ENCODE measurements at places on chromosomes 4 and X. TPM values are rescaled to one million over a fixed set of nuclear protein-coding genes. Genes with fewer than 3 reads are reported as not detected.

TEX13C gene
- total RNA-seq = not detected

ZNF711 gene
- 2.2 TPM for total RNA-seq

CISD2 gene
- total RNA-seq = 5.6 TPM

CT45A1 gene
- total RNA-seq = not detected

PITX2 gene
- 4.8 TPM for total RNA-seq

TKTL2 gene
- not detected for total RNA-seq

SOX3 gene
- not detected for total RNA-seq

- H3K4me1 ChIP-seq = no peaks in the 10 kb centered on the region
- no peak overlapping the region for H3K4me3 ChIP-seq
- no peak overlapping the region for H3K27ac ChIP-seq
Observed at GRCh38 chr4:51932261-51932660, 87.9 kb downstream of the LRRC66 start.

DNA sequence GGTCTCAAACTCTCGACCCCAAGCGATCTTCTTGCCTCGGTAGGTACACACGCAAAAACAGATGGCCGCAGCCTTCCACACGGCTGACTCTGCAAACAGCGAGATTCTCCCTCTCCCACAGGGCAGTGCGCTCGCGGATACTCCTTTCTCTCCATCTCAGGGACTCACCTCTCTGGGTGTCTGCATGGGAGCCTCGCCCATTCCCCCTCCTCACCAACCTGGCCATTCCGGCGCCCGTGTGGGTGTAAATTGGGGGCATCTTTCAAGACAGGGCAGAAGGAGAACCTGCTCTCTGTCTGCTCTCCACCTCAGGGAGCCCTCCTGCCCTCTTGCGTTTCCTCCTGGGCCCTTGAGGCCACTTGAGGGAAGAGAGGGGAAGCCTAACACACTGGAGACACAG is 4.4 kb downstream of the CTAG2 start:
- H3K4me3 ChIP-seq = no peak overlapping the region
- H3K27ac ChIP-seq = no peak overlapping the region
- no peaks in the 10 kb centered on the region for H3K4me1 ChIP-seq
- H3K36me3 ChIP-seq = no peaks in the 10 kb centered on the region
- H3K27me3 ChIP-seq = no peaks in the 10 kb centered on the region

DNA sequence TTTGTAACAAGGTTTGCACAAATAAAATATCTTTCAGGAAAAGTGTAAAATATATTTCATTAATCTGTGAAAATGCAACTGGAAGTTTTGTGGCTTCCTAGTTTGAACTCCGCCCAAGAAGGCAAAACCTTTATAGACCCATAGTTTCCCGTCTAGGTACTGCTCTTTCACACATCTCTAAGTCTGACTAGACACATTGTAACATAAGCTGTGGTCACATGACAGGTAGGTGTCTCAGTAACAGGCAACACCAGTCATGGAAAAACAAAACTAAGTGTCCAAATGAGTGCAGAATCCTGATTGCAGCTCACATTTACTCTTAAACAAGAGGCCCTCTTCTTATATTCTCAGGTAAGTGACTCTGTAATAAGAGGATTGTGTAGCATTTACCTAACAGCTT is 55.6 kb downstream of the SNCA start:
- H3K36me3 ChIP-seq = no peaks in the 10 kb centered on the region
- H3K27me3 ChIP-seq = no peaks in the 10 kb centered on the region
- no peaks in the 10 kb centered on the region for H3K4me1 ChIP-seq
- no peak overlapping the region for H3K27ac ChIP-seq
- no peak overlapping the region for H3K4me3 ChIP-seq
- DNase-seq = no peak

GRCh38 chr4:148978301-148978700 is 536.1 kb upstream of the NR3C2 start:
- H3K36me3 ChIP-seq = no peaks in the 10 kb centered on the region
- peaks cover 11% of the 10 kb centered on the region for H3K4me1 ChIP-seq
- no peak overlapping the region for H3K27ac ChIP-seq
- DNase-seq = no peak

GRCh38 chr4:183532821-183533220 is 28.0 kb downstream of the ING2 start:
- H3K27me3 ChIP-seq = peaks cover 28% of the 10 kb centered on the region
- no peak overlapping the region for H3K27ac ChIP-seq
- H3K36me3 ChIP-seq = no peaks in the 10 kb centered on the region

GRCh38 chrX:10854594-10854993 is 234.2 kb upstream of the MID1 start:
- no peaks in the 10 kb centered on the region for H3K27me3 ChIP-seq
- no peaks in the 10 kb centered on the region for H3K36me3 ChIP-seq
- H3K4me1 ChIP-seq = no peaks in the 10 kb centered on the region
- no peak overlapping the region for H3K27ac ChIP-seq
- DNase-seq = no peak

- no peaks in the 10 kb centered on the region for H3K4me1 ChIP-seq
- H3K27ac ChIP-seq = no peak overlapping the region
- H3K4me3 ChIP-seq = no peak overlapping the region
Observed at GRCh38 chr4:83605210-83605609, 69.3 kb downstream of the GPAT3 start.

DNA sequence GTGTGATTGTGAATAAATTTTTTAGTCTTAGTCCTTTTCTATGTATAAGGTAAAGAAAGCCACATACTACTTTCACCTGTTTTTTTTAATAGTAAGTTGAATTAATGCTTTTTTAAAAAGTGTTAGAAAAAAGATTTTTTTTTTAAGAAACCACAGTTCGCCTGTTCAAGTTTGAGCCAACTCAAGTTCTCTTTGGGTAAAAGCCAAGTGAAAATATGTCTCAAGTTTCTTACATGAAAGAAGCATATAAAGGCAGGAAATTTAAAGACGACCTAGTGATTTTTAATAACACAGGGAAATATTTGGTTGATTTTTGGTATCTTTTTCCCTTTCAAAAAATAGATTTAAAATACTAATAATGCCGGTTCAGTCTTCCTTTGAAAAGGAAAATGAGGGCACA is 369.9 kb upstream of the NR3C2 start:
- no peak overlapping the region for H3K27ac ChIP-seq
- no peaks in the 10 kb centered on the region for H3K27me3 ChIP-seq
- no peak for DNase-seq

DNA sequence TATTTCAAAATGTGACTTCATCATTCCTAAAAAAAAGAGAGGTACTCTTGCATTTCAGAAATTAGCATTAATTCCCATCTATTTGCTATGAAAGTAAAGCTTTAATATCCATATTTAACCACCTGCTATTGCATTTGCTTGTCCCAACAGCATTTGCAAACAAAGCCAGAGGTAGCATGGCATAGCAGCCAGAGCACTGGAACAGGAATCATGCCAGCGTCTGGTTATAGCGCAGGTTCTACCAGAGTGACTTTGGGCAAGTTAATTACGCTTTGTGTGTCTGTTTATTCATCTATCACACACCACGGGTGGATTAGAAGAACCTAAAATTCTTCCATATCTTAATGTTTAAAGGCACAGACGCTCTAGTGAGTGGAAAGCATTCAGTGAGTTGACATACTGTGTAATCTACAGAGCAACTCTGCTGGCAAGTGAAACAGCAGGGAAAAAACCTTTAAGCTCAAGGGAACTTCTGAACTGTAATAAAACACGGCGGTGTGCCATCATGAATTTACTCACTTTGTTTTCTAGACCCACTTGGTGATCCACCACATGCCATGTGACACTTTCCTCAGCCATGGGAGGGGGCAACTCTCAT is 76.6 kb upstream of the QRFPR start:
- H3K27ac ChIP-seq = no peak overlapping the region
- DNase-seq = no peak
- no peaks in the 10 kb centered on the region for H3K4me1 ChIP-seq

DNA sequence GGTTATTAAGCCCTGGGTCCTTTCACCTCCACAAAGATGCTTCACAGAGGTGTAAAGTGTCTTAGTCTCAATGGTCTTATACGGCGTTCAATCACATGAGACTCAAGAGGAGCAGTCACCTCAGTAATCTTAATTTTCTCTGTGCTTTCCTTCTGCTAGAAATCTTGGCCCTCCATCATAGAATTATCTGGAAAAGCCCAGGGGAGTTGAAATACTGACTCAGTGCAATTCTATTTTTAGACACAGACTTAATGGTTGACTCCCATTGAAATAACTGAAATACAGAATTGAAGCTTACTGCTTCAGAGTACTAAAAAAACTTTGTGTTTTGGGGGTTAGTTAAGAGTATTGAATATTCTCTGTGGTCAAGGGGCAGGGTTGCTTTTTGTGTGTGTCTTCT is 94.5 kb upstream of the IL15 start:
- no peak for DNase-seq
- H3K4me3 ChIP-seq = no peak overlapping the region
- no peaks in the 10 kb centered on the region for H3K36me3 ChIP-seq
- no peaks in the 10 kb centered on the region for H3K27me3 ChIP-seq
- H3K4me1 ChIP-seq = no peaks in the 10 kb centered on the region

GRCh38 chrX:56733459-56734046 is 4.5 kb downstream of the NBDY start:
- no peaks in the 10 kb centered on the region for H3K27me3 ChIP-seq
- no peak for DNase-seq
- H3K4me1 ChIP-seq = peaks cover under 1% of the 10 kb centered on the region
- no peak overlapping the region for H3K27ac ChIP-seq

DNA sequence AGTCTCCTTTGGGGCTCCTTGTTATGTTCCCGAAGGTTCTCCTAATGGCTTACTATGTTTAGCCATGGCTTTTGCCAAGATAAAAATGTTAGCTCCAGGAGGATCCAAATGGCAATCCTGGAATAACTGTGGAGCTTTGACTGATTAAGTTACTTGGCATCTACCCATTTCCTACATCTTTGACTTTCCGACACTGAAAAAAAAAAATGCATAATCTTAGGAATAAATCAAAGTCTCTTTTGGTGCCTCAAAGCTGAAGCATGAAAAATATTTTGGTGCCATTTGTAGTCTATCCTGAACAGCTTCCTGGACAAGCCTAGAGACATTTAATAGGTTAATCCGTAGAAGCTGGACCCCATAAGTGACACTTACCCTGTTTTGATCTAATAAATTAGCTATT is 191.7 kb downstream of the PALLD start:
- peaks cover 6% of the 10 kb centered on the region for H3K4me1 ChIP-seq
- no peak overlapping the region for H3K27ac ChIP-seq
- H3K4me3 ChIP-seq = no peak overlapping the region

- H3K36me3 ChIP-seq = no peaks in the 10 kb centered on the region
- no peaks in the 10 kb centered on the region for H3K4me1 ChIP-seq
- H3K27me3 ChIP-seq = no peaks in the 10 kb centered on the region
- H3K4me3 ChIP-seq = no peak overlapping the region
- no peak for DNase-seq
Observed at GRCh38 chrX:83658731-83659130, 150.6 kb downstream of the POU3F4 start.

DNA sequence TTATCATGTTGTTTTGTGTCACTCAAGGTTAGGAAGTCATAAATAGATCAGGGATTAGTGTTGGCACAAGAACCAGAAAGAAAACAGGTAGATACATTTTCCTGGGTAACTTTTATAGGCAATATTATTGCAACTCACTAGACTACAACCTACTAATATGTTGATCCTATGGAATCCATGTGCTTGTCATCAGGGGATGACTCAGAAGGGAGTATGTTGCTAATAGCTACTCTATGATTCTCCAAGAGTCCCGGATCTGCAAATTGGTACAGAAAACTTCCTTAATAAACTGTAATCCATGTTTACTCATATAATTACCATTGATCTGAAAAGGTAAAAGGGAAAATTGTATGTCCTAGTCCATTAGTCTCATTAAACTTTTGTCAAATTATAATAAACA is 11.7 kb upstream of the GNRHR start:
- no peak overlapping the region for H3K27ac ChIP-seq
- DNase-seq = no peak
- H3K4me1 ChIP-seq = peaks cover 9% of the 10 kb centered on the region
- no peaks in the 10 kb centered on the region for H3K36me3 ChIP-seq

DNA sequence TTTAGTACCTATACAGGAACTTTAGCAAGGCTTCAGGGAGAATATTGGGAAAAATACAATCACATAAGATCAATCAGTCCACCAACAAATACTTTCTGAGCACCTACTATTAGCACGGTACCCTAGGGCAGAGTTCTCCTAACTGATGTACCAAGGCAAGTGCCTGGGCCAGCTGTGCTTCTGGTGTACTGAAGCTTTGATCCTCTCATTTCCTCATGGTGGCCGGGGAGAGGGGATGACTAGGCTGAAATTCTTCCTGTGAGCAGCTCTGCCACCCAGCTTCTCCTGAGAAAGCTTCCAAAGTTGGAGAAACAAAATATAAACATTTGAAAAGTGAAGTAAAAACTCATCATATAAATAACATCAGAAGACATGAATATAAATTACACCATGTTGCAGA is 49.3 kb upstream of the ATOH1 start:
- H3K36me3 ChIP-seq = no peaks in the 10 kb centered on the region
- H3K27me3 ChIP-seq = no peaks in the 10 kb centered on the region
- H3K4me3 ChIP-seq = no peak overlapping the region
- no peak for DNase-seq
- no peaks in the 10 kb centered on the region for H3K4me1 ChIP-seq

GRCh38 chr4:55214172-55214571 is 88.8 kb upstream of the KDR start:
- no peak for DNase-seq
- no peaks in the 10 kb centered on the region for H3K27me3 ChIP-seq
- H3K4me3 ChIP-seq = no peak overlapping the region

DNA sequence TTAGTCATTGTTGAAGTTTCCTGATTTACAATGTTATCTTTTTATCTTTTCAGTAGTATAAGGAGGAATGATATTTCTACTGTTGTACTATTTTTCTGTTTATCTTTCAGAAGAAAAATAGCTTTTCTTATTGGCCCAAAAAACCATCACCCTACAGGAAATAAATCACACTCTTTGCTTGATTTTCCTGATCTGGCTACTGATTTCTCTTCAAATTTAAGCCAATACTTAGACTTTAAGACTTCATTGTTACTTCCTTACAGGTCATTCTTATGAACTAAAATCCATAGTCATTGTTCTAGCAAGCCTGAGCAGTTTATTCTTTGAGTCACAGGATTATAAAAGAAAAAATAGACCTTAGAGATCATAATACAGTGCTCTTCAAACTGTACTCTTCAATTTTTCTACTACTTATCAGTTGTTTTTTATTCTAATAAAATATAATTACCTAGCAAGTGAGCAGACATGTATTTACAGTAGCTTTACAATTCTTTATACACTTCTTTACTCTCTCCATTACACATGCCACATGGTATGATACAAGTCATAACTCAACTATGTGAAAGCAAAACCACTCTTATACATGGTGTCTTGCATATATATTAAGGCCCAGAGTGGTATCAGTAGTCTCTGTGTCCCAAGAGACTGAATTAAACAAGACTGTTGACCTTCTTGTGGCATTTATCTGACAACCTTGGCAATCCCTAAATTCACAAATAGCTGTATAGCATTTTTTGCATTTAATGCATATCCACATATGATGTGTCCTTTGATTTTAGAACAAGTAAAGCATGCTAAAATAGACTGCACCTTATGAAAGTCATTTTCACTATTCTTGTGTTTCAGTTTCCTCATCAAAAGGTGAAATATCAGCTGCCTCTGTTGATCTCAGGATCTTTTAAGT is 47.9 kb downstream of the TET2 start:
- DNase-seq = no peak
- no peaks in the 10 kb centered on the region for H3K27me3 ChIP-seq
- H3K27ac ChIP-seq = no peak overlapping the region
- H3K36me3 ChIP-seq = peaks cover 27% of the 10 kb centered on the region

GRCh38 chrX:13934731-13935130 is 95.0 kb downstream of the GEMIN8 start:
- H3K36me3 ChIP-seq = no peaks in the 10 kb centered on the region
- peaks cover 16% of the 10 kb centered on the region for H3K4me1 ChIP-seq
- H3K27me3 ChIP-seq = no peaks in the 10 kb centered on the region
- no peak overlapping the region for H3K4me3 ChIP-seq
- no peak overlapping the region for H3K27ac ChIP-seq
- DNase-seq = no peak

All from esophagus squamous epithelium (tissue), 5 donors.